Right kidney (tissue), 9 donors: ENCODE measurements at places on chromosomes 5 and 9.

DNA sequence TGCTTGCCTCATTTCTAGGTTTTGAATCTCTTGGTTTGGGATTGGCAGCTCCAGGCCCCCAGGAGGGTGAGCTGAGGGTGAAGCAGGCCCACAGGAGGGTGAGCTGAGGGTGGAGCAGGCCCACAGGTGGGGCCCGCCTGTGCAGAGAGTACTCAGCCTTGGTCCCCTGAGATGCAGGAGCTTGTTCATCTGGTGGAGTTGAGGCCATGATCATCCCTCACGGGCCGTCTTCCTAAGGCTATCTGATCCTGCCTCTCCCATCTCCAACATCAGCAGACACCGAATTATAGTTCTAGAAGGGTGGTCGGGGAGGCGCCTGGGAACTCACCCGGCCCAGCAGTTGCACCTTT lies 131.7 kb upstream of the PHYKPL start:
- no peak for DNase-seq

DNA sequence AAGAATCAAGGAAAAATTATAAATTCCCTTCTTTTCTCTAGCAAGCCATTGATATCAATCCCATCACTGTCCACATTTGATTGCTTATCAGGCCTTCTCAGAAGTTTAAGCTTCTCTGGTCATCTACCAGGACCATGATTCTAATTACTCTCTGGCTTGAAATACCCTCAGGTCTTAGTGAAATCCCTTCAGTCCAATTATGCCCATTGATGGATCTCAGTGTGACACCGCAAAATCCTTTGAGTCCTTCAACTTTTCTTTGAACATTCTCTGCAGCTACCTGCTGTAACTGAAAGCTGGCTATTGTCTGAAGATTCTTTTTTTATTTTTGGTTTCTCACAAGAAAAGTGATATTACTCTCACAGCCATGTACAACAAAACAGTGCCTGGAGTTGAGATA lies 3.0 kb upstream of the CDH9 start:
- DNase-seq = no peak

GRCh38 chr5:1911773-1912235 lies 29.1 kb upstream of the IRX4 start:
- DNase-seq = no peak

GRCh38 chr5:162683284-162683683 lies 615.7 kb downstream of the GABRG2 start:
- DNase-seq = no peak

DNA sequence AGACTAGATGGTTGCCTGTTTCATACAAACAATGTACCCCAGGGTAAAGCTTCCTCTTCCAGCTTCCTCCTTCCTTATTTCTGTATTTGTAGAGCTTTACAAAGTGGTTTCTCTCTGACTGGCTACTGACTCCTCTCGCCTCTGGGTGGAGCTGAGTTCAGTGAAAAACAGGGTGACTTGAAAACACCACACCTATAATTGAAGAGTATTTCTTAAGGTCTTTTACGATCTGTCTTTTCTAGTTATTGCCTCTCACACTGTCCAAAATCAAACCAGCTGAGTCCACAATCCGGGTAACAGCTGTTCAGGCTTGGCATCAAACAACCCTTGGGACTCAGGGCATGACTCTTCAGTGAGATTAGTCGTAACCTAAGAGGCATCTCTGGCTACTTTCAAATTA lies 200.4 kb downstream of the ARRDC3 start:
- no peak for DNase-seq

DNA sequence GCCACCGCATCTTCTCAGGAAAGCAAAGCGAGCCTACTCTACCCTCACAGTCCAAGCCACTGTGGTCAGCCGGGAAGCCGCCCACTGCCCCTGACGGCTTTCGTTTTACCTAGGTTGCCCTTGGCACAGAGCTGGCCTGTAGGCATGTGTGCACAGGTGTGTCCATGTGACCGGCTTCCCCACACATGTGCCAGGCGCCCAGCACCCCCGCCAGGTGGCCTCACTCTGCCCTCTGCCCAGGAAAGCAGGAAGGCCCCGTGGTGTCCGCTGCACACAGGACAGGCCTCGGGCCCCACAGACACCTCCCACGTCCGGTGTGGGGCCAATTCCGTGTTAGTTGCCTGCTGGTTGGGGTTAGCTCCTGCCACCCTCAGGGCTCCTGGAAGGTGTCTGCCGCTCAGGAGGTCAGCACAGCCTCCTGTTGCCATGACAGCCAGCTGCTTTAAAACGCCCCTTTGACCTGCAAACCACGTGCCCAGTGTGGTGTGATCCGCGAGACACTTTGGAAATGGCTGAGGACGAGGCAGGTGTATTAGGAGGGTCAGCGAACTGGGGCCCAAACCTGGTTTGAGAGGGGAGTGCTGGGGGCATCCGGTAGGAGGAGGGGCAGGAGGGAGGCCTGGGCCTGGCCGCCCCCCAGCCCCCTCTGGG lies 28.7 kb downstream of the TPPP start:
- no peak for DNase-seq

DNA sequence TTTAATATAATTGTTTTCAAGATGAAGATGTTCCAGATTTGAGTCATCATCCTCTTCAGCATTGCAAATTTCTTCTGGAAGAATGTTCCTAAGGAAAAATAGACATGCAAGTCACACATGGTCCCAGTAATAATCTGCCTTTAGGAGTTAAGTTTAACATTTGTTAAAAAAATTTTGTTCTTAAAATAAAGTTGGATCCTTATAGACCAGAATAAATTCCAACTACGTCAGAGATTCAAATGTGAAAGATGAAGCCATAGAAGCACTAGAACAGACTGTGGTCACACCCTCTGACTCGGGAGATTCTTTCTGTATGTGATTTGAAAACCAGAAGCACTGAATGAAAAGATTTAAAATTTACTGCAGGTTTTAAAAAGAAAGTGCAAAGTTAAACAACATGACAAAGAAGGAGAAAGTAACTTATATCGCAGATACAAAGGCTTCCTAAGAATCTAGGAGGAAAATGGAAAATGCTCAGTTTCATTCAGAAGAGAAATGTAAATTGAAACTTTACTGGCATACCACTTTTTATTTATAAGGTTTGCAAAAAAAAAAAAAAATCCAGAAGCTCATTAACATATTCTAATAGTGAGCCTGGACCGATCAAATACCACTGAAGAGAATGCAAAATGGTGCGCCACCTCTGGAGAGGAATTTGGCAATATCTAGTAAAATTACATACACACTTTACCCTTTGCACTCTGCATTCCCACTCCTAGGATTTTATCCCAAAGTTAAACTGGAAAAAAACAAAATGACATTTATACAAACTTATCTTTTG lies 14.3 kb upstream of the ASPN start:
- DNase-seq = no peak

DNA sequence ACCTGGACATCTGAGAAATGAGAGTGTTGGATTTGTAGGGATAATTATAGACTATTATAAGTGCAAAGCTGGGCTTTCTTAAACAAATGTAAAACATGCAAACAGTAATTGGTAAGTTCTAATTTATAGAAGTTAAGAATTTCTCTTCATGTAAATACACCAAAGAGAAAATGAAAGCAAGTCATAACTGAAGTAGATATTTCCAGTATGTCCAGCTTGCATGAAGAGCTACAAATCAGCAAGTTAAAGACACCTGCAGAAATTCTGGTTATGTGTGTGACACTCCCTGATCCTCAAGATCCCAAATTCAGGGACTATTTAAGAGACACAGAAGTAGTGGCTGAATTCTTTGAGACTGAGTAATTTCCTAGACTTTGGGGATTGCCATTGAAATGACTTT lies 308.9 kb downstream of the TLE4 start:
- no peak for DNase-seq

DNA sequence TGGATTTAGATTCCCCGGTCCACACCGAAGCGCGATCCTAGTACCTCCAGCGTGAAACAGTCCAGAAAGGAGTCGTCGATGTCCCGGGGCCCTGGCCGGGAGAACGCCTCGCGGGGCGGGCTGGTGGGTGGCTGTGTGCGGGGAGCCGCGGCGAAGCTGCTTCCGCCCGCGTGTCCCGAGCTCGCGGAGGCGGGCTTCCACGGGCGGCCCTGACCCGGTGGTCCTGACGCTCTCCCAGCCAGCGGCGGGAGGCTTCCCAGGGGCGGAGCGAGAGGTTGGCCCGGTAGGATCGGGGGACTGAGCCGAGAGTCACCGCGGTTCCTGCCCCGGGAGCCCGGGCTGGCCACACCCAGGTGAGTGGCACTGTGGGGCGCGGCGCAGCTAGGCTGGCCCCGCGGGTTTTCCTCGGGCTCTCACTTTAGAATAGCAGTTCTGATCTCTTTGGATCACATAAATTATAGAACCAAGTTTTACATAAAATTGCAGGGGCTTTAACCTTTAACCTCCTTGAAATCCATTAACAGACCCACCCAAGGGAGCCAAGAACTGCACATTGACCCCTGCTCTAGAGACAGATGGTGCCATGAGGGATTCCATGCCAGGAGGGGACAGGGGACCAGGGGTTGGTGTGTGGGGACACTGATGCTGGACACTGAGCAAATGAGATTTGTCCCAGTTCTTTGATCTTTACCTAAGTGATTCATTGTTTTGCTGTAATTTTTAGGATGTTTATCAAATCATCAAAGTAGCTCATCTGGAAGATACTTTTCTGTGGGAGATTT lies 29.2 kb upstream of the IL31RA start:
- peak; percentile 56 for DNase-seq

DNA sequence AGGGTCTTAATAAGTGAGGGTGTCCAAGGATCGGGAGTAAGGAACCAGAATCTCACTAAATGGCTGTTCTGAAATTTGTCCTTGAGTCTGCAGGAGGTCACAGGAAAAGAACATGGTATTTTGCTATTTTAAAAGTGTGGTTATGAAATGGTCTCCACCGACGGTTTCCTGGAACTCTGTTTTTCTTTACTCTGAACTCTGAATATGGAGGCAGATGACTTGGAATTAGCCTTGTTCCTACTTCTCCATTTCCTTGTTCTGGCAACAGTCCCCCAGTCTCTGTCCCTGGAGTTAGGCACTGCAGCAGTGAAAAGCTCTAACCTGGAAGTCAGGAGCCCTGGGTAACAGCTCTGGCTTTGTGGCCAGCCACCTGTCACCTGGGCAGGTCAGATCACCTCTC lies 46.6 kb upstream of the C5orf58 start:
- no peak for DNase-seq

DNA sequence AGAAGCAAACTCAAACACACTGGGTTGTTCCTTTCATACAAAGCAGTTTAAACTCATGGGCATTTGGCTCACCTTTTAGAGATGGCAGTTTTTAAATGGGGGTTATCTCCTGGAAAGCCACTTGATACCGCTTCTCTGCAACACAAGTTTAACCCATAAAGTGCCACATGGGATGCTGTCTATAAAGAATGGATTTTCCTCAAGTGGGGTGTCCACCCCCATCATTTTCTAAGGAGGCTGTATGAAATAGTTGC lies 528 bp upstream of the TRPM3 start:
- no peak for DNase-seq

GRCh38 chr5:124668353-124669299 lies 77.8 kb downstream of the ZNF608 start:
- DNase-seq = peak; percentile 1

GRCh38 chr9:33012328-33013069 lies 11.1 kb upstream of the APTX start:
- DNase-seq = no peak

DNA sequence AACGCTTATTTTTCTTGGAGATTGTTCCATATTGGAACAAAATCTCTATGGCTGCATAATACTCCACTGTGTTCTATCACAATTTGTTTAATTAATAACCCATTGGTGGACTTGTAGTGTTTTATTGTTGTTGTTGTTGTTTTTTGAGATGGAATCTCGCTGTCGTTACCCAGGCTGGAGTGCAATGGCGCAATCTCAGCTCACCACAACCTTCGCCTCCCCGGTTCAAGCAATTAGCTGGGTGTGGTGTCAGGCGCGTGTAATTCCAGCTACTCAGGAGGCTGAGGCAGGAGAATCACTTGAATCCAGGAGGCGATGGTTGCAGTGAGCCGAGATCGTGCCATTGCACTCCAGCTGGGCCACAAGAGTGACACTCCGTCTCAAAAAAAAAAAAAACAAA lies 38.7 kb downstream of the SPRY4 start:
- DNase-seq = no peak

DNA sequence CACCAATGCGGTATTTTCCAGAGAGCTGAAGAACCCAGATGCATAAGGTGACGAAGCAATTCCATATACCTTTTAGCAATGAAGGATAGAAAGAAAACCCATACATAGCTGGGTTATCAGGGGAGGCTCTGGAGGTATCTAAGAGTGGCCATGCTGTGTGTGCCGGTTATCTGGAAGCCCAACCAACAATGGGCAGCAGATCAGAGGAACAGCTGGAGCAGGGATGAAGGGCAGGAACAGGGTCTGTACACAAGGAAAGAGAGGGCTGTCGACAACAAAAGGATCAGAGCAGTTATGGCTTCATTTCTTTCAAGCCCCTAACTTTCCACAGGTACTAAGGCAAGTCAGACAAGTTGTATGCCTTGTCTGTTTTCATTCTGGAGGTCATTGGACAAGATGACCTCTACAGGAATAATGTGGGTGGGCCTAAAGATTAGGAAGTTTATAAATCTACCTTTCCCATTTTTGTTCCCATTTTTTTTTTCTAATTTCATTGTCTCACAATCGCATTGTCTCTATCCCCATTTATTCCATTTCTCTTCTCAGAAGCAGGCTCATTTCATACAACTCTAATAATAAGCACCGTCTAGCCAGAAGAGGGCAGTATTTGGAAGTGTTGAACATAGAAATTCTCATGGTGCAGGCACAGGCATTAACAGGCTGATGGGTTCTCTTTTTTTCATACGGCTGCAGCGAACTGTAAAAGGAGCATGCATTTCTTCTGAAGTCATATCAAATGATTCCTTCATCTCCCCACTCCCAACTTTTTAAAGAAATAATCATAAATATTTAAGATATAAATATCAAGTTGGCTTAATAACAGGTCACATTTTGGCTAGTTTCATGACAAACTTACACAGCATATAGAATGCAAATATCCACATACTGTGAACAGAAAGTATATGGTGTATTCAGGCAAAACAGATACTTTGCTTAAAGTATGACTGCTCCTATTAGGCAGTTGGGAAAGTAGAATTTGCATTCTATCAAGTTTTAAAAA lies 63.5 kb downstream of the ZNF474 start:
- DNase-seq = no peak

- DNase-seq = peak; percentile 65
Observed at GRCh38 chr9:126650404-126651341, 36.9 kb downstream of the LMX1B start.

DNA sequence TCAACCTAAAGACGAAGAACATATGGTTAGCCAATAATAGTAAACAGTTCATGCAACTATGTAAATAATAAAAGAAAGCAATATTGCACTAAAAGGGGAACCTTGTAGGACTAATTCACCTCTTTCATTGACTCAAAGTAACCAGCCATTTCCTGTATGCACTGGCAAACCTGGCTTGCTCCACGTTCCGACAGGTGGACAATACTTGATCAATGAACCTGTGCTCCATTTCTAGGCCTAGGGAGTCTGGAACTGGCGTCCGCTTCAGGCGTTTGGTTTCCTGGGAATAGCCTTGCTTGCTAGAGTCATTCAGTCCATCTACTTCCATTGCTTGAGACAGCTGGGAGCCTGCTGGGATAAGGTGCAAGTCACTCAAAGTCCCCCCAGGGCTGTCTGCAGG lies 41.6 kb downstream of the PTAR1 start:
- no peak for DNase-seq
